ENCODE measurements at places on chromosomes 5 and 9.

DNA sequence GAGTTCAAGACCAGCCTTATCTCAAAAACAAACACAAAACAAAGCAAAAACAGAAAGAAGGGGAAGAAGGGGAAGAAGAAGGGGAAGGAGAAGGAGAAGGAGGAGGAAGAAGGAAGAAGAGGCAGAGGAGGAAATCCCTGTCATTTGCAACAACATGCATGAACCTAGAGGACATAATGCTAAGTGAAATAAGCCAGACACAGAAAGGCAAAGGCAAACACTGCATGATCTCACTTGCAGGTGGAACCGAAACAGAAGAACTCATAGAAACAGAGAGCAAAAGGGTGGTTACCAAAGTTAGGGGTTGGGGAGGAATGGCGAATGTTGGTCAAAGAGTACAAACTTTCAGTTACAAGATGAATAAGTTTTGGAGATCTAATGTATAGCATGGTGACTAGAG, 135.4 kb downstream of the UGCG start:
- DNase-seq, result no peak

GRCh38 chr9:94771096-94771495, 44.6 kb downstream of the AOPEP start:
- DNase-seq, result no peak

- DNase-seq, result no peak
These were observed 359.0 kb downstream of the SLIT3 start for GRCh38 chr5:168941901-168942300.

- DNase-seq, result no peak
These were observed 69.3 kb downstream of the KIAA1958 start for GRCh38 chr9:112555844-112556482.

DNA sequence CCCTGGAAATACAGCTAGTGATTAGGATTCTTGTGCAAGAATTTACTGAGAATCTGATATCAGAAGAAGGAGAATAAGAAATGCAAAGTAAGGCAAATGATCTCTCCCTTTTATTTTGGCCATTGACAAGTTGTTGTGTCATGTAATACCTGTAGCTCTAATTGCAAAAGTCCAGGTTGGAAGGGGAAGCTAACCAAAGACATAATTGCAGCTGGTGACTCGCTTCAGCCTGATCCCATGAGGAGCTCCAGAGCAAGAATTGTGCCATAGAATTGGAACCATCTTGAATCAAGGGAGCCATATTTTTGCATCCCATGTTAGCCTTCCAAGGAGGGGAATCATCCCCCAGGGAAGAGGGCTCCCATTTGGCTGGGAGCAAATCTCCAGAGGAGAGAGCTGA, 149.6 kb upstream of the MOCS2 start:
- DNase-seq, result no peak

DNA sequence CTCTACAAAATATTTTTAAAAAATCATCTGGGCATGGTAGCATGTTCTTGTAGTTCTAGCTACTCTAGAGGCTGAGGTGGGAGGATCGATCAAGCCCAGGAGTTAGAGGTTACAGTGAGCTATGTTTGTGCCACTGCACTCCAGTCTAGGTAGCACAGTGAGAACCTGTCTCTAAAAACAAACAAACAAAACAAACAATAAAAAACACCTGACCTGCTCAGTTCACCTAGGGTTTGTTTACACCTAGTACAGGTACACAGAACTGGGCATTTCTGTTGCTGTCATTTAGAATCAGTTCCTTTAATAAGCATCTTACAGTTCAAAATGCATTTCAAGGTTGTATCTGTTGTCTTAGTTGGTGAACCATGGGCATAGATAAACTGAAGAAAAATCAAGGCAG, 95.3 kb downstream of the MEGF10 start:
- no peak for DNase-seq

DNA sequence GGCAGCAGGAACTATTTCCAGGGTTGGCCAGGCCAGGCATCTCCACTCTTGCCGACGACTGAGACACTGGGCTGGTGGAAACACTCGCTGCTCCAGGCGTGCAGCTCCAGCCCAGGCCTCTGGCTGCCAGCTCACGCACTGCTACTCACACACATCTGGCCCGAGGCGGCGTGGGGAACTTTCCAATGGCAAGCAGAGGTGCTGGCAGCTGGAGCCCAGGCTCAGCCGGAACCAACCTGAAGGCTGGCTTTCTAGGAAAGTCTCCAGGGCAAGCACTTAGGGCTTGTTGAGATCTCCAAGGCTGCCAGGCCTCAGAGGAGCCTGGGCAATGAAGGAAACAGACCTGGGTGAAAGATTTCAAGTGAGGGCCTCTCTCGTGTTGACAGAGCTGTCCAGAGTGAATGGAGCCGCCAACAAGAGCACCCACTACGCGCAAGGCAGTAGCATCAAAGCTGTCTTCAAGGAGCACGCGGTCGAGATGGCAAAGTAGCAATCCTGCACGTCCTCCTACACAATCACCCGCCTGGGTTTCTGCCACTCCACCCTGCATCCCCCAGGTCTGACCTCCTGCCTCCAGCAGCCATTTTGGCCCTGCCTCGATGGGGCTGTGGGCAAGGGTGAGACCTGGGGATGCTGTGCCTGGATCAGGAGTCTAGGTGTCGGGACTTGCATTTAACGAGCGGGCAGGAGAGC, 14.4 kb downstream of the SH3PXD2B start:
- no peak for DNase-seq

- no peak for DNase-seq
These were observed 10.8 kb upstream of the PLIN2 start for GRCh38 chr9:19138084-19138483.

DNA sequence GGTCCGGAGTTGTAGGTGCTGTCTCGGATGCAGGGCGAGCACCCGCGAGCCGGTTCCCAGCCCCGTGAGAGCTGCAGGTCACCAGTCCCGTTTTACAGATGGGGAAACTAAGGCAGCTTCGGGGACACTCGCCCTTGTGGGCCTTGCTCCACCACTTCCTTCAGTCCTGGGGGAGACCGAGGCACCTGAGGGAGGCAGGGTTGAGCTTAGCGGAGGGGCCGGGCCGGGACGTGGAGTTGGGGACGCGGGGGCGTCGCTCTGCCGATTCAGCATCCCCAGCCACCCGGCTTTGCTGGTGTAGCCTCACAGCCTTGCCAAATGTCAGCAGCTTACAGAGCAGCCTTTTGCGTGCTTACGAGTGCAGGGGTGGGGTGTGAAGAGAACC, 530 bp downstream of the BBLN start:
- no peak for DNase-seq

DNA sequence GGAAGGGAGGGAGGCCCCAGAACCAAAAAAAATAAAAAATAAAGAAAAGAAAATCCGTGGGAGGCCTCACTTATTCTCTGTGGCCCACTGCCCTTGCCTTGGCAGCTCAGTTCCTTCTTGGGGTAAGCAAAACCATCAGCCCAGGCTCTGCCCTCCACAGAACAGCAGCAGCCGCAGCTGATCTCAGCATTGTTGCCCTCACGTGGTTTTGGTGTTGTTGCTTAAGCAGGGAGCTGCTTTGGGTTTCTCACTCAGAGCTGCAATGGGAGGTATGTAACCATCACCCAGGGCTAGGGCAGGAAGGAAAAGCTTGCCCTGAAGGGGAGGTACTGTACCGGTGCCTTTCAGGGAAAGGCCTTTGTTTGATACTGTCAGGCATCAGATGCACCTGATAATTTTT, 374.7 kb upstream of the WWC1 start:
- peak; percentile 82 for DNase-seq

- DNase-seq, result peak; percentile 74
These were observed 1583.2 kb upstream of the WWC1 start for GRCh38 chr5:166708291-166708690.

DNA sequence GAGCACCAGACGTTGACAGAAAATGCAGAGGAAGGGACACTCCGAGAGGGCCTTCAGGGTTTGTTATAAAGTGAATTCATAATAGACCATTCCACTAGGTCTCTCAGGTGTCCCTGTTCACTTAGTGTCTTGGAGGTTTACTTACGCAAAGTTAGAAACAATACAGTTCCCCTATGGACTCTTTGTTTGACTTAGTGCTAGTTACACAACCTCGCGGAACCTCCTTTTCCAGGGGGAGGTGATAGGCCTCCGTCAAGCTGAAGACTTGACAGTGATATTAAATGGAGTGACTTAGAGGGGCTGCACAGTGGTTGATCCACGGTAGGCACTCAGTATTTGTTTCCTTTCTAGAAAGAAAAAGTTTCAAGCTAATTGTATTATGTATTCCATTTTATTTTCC, 1.3 kb downstream of the CCT5 start:
- DNase-seq, result no peak

- DNase-seq, result peak; percentile 46
These were observed 48.1 kb downstream of the TEK start for GRCh38 chr9:27157097-27157496.

DNA sequence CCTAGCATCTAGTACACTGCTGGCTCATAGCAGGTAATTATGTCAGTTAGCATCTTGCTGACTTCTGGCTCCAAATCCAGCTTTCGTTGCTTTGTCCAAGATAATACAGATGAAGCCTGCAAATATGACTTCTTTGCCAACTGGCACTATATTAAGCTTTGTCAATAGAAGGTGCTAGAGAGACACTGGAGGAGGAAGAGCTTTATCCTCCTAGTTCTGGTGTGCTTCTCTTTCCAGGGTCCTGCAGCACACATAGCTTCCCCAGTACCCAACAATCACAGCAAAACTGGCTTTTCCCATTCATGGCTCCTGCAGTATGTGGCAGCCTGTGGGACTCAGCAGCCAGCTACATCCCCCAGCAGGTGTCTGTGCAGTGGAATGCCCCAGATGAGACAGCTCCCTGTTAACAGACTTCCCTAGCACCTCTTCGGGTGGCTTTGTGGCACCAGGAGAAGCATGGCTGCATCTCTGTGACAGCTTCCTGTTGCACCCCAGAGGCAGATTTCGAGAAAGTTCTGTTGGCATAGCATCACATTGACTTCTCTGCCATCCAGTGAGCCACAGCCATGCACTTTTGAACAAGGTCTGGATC, 147.8 kb downstream of the OXCT1 start:
- peak; percentile 32 for DNase-seq

GRCh38 chr5:107285772-107286171, 385.0 kb downstream of the EFNA5 start:
- no peak for DNase-seq

DNA sequence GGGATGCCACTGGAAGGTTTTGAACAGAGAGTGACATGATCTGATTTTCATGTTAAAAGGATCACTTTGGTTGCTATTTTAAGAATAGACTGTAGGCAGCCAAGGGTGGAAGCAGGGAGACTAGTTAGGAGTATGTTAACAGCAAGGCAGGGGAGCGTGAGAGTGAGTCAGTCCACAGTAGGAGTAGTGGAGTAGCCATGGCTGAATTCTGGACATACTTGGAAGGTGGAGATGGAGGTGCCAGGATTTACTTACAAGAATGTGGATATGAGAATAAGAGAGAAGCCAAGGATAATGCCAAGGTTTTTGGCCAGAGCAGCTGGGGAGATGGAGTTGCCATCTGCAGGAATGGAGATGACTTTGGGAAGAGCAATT, 118.8 kb downstream of the GALNT10 start:
- DNase-seq, result peak; percentile 84

DNA sequence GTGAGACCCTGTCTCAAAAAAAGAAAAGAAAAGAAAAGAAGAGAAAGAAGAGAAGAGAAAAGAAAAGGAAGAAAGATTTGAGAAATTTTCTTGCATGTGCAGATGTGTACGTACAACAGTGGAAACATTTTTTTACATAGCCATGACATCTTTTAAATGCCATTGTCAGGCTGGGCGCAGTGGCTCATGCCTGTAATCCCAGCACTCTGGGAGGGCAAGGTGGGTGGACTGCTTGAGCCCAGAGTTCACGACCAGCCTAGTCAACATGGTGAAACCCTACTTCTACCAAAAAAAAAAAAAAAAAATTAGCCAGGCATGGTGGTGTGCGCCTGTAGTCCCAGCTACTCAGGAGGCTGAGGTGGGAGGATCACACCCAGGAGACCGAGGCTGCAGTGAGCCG, 6.6 kb downstream of the LMAN2 start:
- no peak for DNase-seq

DNA sequence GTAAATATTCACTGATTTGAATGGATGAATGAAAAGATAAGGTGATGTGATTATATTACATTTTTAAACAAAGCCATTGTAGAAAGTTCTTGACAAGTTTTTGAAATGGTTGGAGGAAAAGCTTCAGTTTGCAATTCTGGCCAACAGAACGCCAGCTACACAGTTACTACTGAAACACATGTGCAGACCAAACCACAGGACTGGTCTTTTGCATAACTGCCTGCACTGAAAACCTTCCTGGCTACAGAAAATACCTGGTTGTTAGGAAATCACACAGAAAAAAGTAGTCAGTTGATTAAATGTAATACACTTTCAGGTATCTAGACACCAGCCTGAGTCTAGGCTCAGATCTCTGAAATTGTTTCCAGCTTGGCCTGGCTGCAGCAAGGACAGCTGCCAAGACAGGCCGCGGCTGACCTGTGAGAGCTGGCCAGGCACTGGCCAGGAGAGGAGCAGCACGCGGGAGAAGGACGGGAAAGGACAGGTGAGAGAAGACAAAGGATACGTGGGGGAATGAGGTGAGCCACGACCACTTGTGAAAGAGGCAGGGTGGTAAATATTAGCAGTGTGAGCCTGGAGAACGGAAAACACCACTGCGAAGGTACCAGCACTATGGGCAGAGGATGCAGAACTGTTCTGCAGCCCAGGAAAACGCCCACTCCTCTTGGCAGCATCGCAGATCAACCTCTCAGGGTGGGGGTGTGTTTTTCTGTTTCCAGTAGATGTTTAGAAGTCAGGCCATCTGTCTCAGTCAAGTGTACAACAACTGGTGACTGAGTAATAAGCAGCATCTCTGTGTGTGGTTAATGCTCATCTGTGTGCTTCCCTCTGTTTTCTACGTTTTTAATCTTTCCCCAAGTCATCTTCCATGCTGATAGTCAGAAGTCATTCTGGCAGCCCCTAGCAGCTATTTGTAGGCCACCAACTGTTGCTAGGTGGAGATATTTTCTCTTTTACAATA, 137.4 kb downstream of the SCAMP1 start:
- DNase-seq, result no peak

DNA sequence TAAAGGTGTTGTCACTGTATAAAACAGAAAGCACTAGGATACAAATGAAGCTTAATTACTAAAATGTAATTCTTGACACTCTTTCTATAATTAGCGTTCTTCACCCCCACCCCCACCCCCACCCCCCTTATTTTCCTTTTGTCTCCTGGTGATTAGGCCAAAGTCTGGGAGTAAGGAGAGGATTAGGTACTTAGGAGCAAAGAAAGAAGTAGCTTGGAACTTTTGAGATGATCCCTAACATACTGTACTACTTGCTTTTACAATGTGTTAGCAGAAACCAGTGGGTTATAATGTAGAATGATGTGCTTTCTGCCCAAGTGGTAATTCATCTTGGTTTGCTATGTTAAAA, 43.8 kb downstream of the NDFIP1 start:
- DNase-seq, result no peak

GRCh38 chr5:142814122-142814521, 43.9 kb downstream of the ARHGAP26 start:
- DNase-seq, result no peak

GRCh38 chr5:142683881-142684505, 1.9 kb downstream of the FGF1 start:
- DNase-seq, result no peak

DNA sequence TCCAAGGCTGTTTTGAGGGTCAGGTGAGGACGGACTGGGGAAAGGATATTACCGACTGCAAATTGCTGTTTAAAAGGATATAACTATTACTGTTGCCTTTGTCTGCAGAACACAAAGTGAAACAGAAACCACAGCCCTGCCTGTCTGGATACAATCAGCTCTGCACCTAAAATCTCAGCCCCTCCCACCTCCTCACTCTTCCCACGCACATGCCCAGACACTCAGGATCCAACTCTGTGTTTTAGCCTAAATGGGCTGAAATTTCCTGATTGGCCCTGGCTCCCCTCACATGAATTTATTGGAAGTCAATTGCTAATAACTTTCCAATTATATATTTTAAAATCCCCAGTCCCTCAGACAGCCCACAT, 176.3 kb upstream of the PPP1R26 start:
- no peak for DNase-seq

- DNase-seq, result no peak
These were observed 54.3 kb downstream of the MEGF10 start for GRCh38 chr5:127344931-127345330.

Measured in fibroblast of upper back skin (primary cell).